Fibroblast of upper back skin (primary cell): ENCODE measurements at places on chromosomes 2 and 18.

DNA sequence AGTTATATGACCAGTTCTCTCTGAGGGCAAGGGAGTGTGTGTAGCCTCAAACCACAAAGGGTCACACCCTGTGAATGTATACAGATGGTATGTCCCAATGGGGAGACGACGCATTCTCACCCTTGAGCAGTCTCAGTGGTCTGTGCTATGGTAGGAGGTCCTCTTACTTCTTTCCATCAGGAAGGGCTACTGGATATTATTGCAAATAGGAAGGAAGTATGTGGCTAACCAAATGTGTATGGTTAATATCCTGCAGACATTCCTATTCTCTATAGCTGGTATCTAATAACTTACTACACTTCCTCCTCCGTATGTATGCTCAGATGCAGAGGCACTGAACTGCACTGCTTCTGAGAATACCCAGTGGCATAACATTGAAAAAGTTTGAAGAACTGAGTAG is 306.7 kb upstream of the CCDC68 start:
- DNase-seq, result peak; percentile 89

- peak; percentile 89 for DNase-seq
Measured at GRCh38 chr2:196293751-196294515, 122.6 kb upstream of the STK17B start.

DNA sequence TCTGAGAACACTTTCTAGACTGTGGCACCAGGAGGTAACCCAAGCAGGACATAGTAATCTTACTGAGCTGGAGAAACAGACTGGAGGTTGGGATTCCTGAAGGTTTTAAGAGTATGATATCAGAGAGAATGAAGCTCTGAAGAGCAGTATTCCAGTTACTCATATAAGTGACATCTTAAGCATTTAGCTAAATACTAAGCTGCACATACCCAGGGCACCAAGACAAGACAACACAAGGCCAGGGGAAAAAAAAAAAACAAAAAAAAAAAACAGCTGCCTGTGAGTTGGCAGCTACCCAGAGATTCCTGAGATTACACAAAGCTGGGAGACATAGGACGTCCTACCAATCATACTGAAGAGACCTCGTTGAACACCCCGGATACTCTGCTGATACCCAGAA is 175.8 kb downstream of the SRBD1 start:
- DNase-seq, result peak; percentile 91

DNA sequence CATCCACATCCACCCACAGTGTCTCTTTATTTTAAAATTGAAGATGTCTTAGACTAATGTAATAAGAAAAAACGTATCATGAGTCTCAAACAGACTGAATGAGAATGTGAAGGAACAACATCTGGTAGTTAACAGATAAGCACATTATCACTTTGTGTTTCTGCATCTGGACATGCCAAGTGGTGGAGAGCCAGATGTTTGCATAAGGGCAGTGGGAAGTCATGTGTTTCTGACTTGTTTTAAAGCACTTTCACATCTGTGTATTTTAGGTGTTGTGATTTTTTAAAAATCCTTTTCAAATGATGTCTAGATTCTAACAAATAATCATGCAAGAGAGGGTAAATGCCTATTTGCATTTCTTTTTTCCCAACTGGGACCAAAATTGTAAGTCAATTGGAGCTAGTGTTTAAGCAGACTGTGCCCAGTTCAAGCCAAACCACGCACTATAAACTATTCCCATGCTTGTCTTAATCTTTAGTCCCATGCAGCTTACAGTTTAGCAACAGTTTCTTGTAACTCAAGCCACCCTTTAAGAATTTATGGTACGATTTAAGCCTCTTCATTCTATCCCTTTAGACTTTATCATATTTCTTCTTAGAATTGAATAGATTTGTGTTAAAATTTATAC is 272.7 kb upstream of the DOK6 start:
- peak; percentile 28 for DNase-seq

- DNase-seq, result no peak
Measured at GRCh38 chr18:11369556-11369955, 220.2 kb upstream of the PIEZO2 start.

- DNase-seq, result no peak
Measured at GRCh38 chr2:212537726-212538304, 787 bp downstream of the ERBB4 start.

DNA sequence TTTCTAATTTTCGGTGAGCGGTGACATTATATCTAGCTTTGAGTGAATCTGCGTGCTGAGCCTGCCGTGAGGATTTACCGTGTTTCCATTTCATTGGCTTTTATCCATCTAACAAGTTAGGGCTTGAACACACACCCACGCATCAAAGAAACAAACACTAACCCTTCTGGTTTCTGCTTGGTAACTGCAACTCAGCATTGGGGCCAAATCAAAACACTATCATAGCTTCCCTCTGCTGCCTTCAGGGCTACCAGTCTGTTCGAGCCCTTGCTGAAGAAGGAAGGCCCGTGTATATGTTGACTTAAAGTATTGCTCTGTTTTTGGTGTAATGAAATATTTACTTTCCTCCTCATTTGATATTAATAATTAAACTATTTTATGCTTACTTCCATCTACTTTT is 227.2 kb downstream of the PHLPP1 start:
- DNase-seq, result no peak

- DNase-seq, result peak; percentile 54
Measured at GRCh38 chr18:25350489-25351251, 1.3 kb downstream of the ZNF521 start.

- no peak for DNase-seq
Measured at GRCh38 chr18:79971986-79972385, 7.5 kb downstream of the HSBP1L1 start.

DNA sequence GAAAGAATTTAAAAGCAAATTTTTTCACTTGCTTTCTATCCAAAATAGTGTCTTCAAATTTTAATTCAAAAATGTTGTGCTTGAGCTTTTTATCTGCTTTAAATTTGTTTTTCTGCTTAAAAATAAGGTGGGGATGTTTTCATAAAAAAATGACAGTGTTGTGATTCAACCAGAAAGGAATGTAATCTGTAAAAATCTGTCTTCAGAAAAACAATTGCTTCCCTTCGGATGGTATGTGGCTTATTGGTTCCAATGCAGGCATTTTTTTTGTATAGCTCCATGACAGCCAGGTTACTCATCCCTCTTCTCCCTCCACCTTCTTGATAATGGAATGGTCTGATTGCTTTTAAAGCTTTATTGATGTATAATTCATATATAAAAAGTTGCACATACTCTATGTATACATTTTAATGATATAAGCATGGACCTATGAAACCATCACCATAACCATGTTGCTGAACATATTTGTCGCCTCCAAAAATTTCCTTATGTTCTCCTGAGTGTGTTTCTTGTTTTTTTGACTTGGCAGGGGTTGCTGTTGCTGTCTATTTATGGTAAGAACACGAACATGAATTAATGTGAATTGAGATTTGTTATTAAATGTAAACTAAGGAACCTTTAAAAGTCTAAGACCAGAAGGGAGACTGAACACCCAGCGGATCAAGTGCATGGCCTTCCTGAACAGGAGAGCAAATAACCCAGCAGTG is 363.7 kb upstream of the SPHKAP start:
- peak; percentile 82 for DNase-seq

DNA sequence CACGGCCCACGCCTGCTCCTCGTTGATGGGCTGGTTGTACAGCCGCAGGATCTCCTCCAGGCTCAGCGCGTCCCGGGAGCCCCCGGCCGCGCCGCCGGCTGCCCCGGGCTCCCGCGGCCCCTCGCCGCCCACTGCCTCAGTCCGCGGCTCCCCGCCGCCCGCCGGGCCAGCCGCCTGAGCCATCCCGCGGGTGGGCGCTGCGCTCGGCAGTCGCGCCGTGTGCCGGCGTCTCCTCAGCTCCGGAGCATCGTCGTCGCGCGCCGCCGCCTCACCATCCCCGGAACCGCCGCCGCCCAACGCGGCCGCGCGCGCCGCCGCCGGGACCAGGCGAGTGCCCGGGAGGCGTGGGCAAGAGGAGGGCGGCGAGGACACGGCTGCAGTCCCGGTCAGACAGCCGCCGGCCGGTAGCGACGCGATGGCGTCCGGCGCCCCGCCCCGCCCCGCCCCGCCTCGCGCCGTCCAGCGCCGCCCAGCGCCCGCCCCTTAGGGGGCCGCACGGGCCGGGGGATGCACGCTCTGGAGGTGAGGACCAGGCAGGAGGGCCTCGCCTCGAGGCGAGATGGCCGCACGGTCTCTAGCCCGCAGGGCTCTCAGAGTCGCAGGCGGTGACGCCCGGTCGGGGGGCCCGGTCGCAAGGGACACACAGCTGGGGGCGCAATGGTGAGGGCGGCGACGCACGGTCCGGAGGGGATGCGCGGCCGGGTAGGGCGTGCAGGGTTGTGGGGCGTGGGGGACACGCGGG is at the start of gene SPIRE1:
Gene SPIRE1 (minus strand): TSS at position 424 of the 742 bp plus-strand sequence. CDS start 241 bp downstream, at position 183.
- DNase-seq, result peak; percentile 61

DNA sequence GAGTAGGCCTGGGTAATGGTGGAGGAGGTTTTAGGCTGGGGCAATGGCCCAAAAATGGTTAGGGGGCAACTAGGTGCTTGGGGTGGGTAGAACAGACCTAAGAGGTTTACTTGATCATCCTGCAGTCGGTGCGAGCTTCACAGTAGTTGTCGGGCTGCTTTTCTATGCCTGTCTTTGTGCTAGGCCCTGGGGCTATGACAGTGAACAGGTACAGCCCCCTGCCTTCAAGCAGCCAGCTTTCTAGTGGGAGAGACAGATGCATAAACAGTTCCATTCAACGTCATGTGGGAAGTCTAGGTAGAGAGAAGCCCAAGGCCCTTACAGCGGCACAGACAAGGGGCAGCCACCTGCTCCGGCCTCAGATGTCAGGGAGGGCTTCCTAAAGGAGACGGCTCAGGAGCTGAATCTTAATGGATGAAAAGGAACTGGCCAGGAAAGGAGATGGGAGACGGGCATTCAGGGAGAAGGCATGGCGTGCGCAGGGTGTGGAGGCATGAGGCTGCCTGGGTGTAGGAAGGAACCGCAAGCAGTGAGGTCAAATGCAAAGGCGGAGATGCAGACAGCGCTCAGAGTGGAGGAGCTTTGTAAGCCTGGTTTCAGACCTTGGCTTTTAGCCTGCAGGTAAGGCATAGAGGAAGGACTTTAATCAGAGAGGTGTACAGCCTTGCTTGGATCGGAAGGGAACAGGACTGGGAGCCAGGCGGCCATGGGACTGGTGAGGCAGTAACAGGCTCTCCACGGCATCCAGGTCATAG is 6.0 kb downstream of the CTIF start:
- DNase-seq, result no peak

GRCh38 chr18:11849841-11850634 is 1.2 kb upstream of the CHMP1B start:
- DNase-seq, result peak; percentile 93

DNA sequence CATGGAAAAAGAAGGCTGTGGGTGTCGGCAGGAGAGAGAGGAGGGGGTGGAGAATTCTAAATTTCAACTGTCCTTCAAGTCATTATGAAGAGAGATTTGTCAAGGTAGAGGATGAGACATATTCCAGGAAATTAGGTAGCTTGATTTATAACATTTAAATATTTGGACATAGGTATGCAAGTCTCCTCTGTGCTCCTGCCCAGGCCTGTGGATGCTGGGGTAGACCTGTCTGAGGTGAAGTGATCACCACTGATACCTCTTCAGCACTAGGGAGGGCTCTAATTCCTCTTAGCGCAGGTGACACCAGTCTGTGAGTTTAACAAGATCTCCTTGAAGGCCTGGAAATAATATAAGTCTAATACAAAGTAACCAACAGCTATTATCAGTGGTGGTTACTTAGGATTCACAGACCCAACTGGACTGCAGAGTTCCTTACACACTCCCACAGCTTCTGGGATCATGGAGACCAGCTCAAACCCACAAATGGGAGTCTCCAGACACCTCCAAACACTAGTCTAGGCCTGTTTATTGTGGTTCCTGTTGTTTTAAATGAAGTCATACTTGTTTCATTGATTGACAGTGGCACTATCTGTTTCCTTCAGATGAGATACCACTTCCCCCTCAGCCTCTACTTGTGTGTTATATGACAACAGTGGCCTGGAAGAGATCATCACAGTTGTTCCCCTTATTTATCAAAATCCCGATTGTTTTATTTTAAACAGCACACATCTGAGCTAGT is 104.1 kb upstream of the ITPRID2 start:
- no peak for DNase-seq
